HL-60 (cell line): ENCODE measurements at places on chromosomes 7 and 10.

GRCh38 chr10:12726971-12727831 lies 274.3 kb downstream of the CCDC3 start:
- DNase-seq: no peak

DNA sequence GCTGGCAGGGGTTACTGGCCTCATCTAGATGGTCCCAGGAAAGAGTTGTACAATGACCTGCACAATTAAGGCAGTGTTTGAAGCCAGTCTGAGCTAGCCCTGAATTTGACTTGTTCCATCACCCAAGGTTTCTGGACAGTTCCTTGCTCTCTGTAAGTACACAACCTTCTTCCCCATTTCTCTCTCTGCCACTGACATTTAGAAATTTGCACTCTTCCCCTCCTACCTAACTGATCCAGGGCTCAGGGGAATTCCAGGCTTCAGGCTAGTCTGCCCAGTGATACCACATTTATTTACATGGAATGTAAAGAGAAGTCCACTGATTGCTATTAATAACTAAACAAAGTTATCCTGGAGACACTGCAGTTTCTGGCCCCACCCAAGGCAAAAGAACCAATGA lies 139.0 kb upstream of the GPR26 start:
- DNase-seq: peak; percentile 29

GRCh38 chr10:125284875-125285597 lies 124.7 kb upstream of the CTBP2 start:
- DNase-seq: no peak

- no peak for DNase-seq
Measured at GRCh38 chr10:33843379-33843778, 508.9 kb upstream of the NRP1 start.

DNA sequence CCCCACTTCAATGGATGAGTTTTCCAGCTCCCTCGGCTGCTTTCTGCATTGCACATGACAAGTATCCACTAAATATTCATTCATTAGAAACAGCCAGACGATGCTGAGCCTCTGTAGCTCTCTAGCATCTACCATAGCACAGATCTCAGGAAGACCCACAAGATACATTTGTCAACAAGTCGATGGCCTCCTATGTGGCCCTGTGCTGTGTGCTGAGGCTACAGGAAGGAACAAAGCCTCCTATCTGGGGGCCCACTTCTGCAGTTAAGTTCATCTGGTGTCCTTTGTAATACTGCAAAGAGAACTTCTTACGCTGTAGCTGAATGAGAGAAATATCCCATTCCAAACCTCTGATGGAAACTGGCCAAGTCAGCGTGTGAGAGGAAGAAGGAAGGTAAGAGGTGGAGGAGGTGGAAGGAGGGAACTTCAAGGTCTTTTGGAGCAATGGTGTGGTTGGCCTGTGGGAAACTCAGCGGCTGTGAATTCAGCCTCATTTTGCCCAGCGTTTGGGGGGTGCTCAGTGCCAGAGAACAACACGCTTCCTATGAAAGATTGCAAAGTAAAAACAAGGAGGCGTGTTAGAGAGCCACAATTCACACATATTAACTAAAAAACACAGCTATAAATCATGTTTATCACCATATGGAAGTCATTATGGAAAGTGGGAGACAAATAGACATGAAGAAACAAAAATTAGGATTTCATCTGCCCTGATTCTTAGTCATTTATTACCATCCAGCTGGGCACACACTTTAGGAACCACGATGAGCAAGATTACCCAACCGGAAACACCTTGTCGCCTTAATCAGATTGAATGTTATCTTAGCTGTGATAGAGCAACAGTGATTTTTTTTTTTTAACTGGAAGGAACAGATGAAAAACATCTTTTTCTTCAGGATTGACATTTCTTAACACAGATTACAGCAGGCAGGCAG lies 62.2 kb upstream of the USP6NL start:
- no peak for DNase-seq
